AG09309 (cell line): ENCODE measurements at places on chromosomes 1 and 21.

DNA sequence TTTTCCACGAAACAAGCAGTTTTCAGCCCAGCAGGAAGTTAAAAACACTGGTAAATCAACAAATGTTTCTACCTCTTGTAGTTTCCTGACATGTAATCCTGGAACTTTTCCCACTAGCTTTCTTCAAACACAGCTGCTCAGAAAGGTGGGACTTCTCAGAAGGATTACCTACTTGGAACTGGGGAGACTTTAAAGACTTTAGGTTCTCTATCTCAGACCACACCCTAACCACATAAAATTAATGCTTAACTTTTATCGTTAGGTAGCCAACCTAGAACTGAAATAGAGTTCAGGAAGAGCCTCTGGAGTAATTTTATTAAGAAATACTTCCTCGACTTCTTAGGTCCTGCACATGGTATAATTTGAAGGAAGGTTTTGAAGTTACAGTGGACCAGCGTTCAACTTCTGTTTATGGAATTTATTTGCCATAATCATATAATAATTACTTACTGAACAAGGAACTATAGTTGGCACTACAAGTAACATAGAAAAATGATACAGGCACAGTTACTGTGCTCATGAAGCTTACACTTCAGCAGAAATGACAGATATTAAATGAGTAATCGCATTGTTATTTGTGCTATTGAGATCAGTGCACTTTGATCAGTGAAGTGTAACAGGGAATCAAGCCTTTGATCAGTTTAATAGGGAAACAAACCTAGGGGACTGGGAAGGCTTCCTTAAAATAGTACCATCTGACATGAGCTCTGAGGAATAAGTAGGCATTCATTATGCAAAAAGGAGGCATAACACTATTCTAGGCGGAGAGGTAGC, at the start of gene BCL2L15:
Gene BCL2L15, minus strand, starts transcription at position 180 of the 774 bp plus-strand sequence. CDS start 206 bp downstream, outside the sequence.
- DNase-seq, result no peak

DNA sequence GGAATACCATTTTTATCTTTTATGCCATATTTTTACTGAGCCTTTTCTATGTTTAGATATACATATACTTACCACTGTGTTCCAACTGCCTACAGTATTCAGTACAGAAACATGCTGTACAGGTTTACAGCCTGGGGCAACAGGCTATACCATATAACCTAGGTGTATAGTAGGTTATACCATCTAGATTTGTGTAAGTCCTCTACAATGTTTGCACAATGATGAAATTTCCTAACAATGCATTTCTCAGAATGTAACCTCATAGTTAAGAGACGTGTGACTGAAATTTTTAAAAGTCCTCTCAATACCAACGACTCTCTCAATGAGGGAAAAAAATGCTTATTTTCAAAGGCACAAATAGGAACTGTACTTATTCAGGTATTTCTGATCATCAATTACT, 21.7 kb downstream of the INTS7 start:
- DNase-seq, result no peak

DNA sequence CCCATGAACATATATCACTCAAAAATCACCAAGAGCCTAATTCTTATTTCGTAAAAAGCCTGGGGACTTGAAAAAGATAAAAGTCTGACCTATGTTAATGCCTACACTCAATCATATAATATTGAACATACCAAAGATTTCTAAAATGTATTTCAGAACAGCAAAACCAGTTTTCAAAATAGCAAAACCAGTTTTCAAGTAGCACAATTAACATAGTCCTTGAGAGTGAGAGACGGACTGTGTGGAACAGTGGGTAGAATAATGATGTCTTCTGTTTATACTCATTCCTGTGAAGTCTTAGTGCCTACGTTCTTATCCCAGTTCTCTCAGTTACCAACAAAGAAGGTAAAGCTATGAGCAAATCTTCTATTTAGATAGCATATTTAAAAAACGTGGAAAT, 22.3 kb upstream of the RGS2 start:
- DNase-seq, result no peak

DNA sequence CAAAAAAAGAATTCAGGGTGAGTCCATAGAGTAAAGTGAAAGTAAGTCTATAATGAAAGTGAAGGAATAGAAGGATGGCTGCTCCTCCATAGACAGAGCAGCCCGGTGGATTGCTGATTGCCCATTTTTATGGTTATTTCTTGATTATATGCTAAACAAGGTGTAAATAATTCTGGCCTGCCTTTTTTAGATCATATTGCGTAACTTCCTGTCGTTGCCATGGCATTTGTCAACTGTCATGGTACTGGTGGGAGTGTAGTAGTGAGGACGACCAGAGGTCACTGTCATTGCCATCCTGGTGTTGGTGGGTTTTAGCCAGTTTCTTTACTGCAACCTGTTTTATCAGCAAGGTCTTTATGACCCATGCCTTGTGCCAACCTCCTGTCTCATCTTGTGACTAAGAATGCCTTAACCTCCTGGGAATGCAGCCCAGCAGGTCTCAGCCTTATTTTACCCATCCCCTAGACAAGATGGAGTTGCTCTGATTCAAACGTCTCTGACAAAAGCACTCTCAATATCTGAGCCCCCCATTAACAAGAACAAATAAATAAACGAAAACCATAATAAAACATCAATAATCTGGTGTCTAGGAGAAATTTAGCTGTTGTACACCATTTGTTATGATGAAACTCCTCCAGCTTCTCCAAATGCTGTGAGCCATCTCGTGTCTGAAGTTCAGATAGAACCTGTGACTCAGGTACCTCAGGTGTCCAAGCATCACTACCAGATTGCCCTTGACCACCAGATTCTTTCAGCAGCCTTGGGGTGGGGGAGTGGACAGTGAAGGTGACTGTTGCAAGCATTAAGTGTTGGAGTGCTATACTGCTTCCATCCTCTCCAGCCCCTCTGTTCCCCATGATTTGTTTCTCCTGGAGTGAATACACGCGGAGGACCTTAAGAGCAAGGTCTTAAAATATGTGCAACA, 36.0 kb downstream of the EBNA1BP2 start:
- DNase-seq, result no peak

DNA sequence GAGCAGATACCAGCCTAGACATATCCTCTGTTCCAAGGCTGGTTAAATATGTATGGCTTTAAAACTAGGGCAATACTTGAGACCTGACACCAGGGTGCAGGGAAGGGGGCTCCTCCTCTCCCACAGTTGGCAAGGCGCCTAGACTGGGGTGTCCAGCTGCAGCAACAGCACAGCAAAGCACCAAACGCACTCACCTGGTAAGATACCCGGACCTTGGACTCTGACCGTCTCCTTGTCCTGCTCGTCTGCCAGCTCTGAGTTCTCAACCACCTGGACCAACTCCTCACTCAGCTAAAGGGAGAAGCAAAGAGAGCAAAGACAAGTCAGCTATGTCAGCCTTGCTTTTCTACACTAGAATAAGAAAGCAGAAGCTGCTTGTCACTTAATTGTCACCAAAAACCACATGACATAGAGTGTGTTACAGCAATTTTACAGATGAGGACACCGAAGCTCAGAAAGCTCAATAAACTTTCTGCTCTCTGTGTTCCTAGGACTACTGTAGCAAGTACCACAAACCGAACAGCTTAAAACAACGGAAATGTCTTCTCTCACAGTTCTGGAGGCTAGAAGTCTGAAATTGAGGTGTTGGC, 4.4 kb downstream of the PACC1 start:
- no peak for DNase-seq

GRCh38 chr1:160007577-160008200, 24.1 kb downstream of the PIGM start:
- DNase-seq, result no peak

DNA sequence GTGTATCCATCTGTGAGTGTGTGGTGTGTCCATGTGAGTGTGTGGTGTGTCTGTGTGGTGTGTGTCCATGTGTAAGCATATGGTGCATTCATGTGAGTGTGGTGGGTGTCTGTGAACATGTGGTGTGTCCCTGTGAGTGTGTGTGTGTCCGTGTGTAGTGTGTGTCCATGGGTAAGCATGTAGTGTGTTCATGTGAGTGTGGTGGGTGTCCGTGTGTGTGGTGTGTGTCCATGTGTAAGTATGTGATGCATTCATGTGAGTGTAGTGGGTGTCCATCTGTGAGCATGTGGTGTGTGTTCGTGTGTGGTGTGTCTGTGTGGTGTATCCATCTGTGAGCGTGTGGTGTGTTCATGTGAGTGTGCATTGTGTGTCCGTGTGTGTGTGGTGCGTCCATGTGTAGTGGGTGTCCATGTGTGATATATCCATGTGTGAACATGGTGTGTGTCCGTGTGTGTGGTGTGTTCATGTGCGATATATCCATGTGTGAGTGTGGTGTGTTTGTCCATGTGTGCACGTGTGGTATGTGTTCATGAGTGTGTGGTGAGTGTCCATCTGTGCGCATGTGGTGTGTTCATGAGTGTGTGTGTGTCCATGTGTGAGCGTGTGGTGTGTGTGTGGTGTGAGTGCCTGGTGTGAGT, 12.3 kb downstream of the SLC19A1 start:
- no peak for DNase-seq

GRCh38 chr1:245255783-245256182, 101.0 kb downstream of the KIF26B start:
- DNase-seq, result no peak

- no peak for DNase-seq
Measured at GRCh38 chr21:31136891-31137290, 98.6 kb upstream of the KRTAP19-8 start.

- DNase-seq, result no peak
Measured at GRCh38 chr21:45339421-45340402, 52.0 kb upstream of the POFUT2 start.

DNA sequence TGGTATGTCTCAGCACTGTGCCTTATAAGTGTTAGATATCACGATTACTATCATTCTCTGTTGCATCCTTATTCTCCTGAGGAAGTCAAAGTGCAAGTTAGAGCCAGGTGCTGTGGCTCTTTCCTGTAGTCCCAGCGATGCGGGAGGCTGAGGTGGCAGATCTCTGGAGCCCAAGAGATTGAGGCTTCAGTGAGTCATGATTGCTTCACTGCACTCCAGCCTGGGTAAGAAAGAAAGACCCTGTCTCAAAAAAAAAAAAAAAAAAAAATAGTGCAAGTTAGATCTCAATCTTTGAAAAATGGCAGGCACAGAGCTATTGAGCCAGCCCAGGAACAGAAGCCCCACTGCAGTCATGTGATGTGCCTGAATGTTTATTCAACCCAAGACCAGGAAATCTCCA, 147.8 kb upstream of the POGK start:
- DNase-seq, result no peak

DNA sequence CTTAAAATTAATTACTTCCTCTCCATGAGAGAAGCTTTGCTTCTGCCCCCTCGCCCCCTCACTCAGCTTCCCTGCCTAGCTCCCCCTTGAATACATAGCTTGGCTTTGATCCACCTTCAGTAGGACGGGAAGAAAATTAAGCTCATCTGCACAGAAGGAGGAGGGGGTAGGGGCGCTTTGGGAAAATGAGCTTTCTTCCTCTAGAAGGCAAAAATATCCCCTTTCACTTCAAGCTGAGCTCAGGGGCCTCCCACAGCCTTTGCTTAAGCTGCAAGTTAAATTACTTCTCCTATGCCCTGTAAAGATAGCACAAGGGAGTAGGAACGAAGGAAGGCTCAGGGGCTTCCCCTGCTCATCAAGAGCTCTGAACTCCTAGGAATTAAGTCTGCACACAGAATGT, 65.2 kb upstream of the GOLT1A start:
- DNase-seq, result no peak

- no peak for DNase-seq
Measured at GRCh38 chr1:92511541-92511940, 24.8 kb upstream of the GFI1 start.

DNA sequence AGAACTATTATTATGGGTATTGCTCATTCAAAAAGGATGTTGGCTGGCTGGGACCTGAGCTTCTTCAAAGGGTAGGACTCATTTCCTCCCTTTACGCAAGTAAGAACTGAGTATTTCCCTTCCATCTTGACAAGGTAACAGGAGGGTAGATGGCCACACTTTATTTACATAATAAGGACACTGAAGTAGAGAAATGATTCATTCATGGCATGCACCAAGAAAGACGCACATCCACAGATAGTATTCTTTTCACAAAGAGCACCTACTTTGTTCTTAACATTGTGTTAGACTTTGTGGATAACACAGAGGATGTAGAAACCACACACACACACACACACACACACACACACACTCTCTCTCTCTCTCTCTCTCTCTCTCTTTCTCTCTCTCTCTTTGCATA, 82.9 kb downstream of the FAM78B start:
- DNase-seq, result no peak

- no peak for DNase-seq
Measured at GRCh38 chr1:59015708-59016107, 231.9 kb upstream of the JUN start.

- DNase-seq, result no peak
Measured at GRCh38 chr1:26721669-26722355, 26.0 kb downstream of the ARID1A start.
